ENCODE measurements at places on chromosomes 13 and 19.

- no peak for DNase-seq
Observed at GRCh38 chr13:73109288-73109899, 50.6 kb downstream of the KLF5 start.

GRCh38 chr19:1822210-1822609, 10.1 kb upstream of the ATP8B3 start:
- no peak for DNase-seq

DNA sequence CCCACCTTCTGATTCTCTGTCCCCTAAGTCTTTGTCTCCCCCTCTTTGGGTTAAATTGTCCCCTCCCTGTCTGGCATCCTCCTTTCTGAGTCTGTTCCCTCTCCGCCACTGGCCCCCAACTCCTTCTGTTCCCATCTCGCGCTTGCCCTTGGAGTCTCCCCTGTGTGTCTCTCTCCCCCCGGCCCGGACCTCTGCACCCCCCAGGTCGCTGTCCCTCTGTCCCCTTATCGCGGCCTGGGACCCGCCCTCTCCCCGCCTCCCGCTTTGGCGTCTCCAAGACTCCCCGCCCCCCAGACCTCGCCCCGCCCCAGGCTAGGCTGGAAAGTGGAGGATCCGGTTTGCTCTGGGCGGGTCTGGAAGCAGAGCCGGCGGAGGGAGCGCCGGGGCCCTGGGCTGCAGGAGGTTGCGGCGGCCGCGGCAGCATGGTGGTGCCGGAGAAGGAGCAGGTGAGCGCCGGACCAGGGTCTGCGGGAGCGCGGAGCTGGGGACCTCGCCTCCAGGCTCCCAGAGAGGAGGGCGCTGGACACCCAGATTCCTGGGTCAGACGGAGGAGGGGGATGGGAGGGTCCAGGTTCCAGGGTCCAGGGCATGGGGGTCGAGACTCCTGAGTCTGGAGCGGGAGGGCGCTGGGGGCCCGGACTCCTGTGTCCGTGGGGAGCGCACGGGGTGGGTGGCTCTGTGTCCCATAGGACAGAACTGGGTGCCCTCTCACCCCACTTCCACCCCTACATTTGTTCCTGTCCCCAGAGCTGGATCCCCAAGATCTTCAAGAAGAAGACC, at the start of gene TRPM4:
TSS of gene TRPM4 (plus strand) at position 348 of the 780 bp plus-strand sequence. CDS start at position 423, 75 bp downstream.
- no peak for DNase-seq

GRCh38 chr13:75787249-75787928, 151.3 kb downstream of the LMO7 start:
- no peak for DNase-seq

DNA sequence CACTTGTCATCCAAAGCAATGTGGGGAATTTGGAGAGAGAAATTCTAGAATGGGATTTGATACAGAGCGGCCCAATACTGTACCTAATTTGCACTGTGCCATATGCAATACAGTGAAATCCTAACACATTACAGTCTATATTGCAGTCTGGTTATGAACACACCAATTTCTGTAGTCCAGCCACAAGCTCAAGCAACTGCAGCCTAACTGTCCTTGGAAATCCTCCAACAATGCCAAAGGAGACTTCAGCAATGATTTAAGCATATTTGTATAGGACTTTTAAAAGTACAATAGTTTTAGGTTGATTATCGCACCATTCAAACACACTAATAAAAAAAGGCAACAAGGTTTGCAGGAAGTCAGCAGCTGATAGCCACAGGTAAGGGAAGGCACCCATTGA, 17.3 kb downstream of the DIAPH3 start:
- no peak for DNase-seq

DNA sequence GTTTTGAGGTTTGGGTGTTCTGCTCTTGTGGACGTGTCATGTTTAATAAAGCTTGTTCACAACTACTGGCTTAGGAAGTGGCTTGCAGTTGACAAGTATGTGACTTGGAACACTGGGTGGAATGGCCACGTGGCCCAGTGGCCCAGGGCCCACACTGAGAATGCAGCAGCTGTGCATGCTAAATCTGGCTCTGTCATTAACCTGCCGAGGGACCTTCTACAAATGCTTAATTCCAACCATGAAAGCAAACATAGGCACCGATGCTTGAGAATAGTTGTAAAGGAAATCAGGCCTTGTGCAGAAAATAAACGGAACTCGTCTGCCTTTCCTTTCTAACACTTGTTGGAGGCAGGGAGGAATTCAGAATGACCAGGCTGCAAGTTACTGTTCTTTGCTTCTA, 11.6 kb upstream of the CLDN10 start:
- DNase-seq: no peak

DNA sequence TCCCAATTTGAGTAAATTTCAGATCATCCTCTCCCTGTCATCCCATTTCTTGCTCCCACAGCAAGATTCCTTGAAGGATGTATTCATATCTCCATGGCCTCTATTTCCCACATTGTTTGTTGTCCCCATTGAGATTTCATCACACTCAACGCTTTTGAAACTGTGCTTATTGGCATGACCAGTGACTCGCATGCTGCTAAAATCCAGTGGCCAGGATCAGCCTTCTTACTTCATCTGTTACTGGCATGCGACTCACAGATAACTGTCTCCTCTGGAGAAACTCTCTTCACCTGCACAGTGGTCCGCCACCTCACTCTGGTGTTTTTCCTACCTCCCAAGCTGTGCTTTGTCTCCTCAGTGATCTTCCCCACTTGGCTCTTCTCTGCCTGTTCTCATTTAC, 95.8 kb downstream of the WASF3 start:
- DNase-seq: no peak

GRCh38 chr13:110912651-110913051, 2.2 kb downstream of the ANKRD10 start:
- DNase-seq: no peak

DNA sequence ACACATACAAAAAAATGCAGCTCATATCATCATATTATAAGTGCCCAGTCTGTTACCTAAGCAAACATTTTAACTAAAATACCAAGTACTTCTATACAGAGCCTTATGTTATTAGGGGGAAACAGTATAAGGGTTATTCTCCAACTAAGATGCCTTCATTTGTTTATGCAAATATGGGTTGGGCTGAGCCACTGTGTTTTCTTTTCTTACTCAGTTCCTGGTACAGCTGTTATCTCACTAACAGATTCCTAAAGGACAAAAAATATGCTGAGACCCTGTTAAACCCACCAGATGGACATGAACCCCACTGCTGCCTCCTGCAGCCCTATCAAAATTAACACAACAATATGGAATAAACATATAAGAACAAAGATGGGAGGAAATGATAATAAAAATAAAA, 34.5 kb upstream of the SMAD9 start:
- no peak for DNase-seq

DNA sequence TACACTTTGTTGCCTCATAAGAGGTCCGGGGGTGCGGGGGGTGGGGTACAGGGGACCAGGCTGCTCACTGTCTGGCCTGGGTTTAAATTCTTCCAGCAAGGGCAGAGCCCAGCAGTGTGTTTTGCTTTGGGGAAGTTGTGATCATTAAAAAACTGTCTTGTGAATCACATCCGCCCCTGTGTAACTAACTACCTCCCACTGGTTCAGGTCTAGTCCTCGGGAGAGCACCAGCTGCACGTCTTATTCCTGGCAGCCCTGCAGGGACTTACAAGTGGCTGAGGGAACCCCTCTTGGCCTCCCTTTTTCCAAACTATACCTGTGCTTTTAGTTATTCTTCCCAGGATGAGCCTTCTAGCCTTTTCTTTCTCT, 127.5 kb downstream of the SIPA1L3 start:
- no peak for DNase-seq

GRCh38 chr13:37074703-37075102, 15.2 kb upstream of the SUPT20H start:
- no peak for DNase-seq

- DNase-seq: no peak
Observed at GRCh38 chr13:80499536-80500290, 158.8 kb upstream of the SPRY2 start.

DNA sequence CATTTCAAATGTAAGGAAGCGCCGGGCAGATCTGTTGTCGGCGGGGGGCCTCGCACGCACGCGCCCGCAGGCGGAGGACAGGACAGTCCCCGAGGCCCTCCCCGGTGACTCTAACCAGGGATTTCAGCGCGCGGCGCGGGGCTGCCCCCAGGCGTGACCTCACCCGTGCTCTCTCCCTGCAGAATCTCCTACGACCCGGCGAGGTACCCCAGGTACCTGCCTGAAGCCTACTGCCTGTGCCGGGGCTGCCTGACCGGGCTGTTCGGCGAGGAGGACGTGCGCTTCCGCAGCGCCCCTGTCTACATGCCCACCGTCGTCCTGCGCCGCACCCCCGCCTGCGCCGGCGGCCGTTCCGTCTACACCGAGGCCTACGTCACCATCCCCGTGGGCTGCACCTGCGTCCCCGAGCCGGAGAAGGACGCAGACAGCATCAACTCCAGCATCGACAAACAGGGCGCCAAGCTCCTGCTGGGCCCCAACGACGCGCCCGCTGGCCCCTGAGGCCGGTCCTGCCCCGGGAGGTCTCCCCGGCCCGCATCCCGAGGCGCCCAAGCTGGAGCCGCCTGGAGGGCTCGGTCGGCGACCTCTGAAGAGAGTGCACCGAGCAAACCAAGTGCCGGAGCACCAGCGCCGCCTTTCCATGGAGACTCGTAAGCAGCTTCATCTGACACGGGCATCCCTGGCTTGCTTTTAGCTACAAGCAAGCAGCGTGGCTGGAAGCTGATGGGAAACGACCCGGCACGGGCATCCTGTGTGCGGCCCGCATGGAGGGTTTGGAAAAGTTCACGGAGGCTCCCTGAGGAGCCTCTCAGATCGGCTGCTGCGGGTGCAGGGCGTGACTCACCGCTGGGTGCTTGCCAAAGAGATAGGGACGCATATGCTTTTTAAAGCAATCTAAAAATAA, 18.2 kb downstream of the IL17D start:
- no peak for DNase-seq

DNA sequence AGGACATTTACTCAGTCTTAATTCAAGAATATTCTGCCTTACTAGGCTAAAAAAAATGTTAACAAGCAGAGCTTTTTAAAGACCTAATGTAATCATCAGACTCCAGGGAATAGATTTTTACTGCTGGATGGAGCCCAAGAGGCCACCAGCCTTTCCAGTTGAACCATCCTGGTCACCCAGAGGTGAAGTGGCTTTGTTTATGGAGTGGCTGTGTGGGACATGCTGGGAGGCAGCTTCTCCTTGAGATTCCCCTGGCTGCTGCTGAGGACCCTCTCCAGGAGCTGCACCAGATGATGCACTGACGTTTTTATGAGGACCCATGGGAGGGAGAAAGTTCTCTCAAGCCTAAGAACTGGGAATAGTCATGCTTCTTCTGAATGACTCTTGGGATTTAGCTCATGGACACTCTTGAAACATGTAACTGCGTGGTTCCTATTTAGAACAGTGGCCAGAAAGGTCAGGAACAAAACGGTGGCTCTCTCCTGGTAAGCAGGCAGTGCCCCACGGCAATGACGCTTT, 205.9 kb upstream of the MIR17HG start:
- DNase-seq: no peak

DNA sequence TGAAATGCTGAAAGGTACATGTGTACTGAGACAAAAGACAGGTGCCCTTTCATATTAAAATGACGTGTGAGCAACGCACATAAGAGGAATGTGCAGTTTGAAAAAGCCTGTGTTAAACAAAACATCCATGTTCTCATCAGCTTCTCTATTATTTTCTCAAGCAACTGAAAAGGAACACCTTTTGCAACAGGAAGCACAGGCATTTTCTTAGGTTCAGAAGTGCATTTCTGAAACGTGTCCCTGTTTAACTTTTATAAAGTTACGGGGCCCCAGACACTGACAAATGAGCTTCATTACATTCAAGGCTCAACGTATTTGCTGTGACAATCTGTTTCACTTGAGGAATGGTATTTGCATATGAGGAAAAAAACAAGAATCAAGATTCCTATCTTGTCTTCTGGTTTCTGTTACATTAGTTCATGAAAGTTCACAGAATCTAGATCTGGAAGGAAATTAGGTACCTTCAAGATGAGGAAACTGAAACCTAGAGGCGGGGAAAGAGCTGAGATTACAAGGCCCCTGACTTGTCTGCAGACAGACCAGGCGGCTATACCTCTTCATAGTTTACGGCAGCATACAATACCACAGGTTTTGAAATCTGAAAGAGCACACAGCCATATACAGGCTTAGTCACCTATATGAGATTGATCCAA, 431.7 kb downstream of the KLF12 start:
- DNase-seq: no peak

DNA sequence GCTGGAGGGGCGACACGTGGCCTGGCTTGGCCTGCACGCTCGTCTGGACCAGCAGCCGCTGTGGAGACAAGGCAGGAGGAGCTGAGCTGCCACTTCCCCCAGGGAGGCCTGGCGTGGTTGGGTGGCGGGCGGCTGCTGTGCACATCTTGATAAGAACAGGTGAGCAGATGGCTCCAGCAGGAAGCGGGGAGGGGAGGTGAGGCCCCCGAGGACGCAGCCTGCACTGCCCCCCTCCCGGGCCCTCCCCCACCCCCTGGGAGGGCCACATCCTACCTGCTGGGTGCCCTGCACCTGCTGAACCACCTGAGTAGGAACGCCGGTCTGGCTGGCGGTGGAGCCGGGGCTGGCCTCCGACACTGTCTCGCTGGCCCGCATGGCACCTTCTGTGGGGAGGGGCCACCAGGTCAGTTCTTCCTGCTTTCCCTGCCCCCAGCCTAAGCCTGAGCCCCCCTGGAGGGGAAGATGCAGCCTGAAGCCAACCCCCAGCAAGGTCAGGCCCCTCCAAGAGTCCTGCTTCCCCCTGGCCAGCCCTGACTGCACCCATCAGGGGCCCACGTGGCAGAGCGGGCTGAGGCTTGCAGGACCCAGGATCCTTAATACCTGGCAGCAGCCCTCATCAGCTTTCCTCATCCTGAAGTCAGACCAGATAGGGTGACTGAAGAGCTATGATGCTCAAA, 22.8 kb downstream of the RFX1 start:
- no peak for DNase-seq

GRCh38 chr19:52898101-52898500, 666 bp upstream of the ZNF320 start:
- no peak for DNase-seq

DNA sequence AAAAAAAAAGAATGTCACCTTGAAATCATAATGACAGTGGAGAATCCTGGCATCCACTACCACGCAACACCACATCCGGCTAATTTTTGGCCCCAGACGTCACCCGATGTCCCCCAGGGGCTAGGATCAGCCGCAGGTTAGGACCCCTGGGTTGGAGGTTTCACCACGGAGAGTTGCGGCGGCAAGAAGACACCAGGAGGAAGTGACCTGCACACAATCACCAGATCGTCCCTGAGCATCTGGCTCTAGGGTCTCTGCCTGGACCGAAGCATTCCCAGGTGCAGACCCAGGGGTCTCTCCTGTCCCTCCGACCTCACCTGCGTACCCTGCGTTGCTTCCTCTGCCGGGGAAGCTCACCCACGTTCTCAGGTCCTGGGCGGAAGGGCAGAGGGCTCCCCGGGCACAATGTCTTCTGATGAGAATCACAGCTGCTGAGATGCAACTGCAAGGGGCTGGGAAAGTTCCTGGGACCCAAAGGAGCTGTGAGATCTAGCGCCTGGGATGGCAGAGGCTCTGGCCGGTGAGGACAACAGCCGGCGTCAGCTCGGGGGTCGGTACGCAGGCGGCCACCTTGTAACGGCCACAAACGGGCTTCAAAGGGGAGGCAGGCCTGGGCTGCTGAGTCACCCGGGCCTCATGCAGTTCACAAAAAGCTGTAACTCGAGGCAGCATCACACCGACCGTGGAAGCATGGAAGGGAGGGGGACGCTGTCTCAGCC, 111.2 kb downstream of the GADD45B start:
- no peak for DNase-seq
